ENCODE measurements at places on chromosomes 6 and 20. TPM values are rescaled to one million over a fixed set of nuclear protein-coding genes. Genes with fewer than 3 reads are reported as not detected.

DNA sequence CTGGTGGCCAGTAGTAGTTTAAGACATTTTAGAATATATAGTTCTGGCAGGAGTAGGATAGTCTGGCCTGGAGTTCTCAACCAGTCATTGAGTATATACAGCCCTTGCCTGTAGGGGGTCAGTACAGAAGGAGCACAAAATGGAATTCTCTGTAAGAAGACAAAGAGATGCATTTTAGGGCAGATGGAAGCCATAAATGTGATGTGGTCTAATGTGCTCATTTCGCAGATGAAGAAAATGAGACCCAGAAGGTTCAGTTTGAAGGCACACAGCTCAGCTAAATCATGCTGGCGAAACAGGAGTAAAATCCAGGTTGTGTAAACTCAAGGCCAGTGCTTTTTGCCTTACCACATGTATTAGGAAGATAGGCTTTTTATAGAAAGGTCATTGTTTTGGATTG is 29.6 kb downstream of the QKI start:
- no peak overlapping the region for H3K27ac ChIP-seq
- H3K36me3 ChIP-seq, result no peaks in the 10 kb centered on the region
- no peaks in the 10 kb centered on the region for H3K27me3 ChIP-seq

LHFPL5 gene
- total RNA-seq, result not detected

GRCh38 chr6:13576017-13576416 is 1.6 kb downstream of the SIRT5 start:
- peaks cover 10% of the 10 kb centered on the region for H3K4me1 ChIP-seq
- DNase-seq, result no peak
- no peak overlapping the region for H3K27ac ChIP-seq

- H3K27ac ChIP-seq, result no peak overlapping the region
- H3K4me1 ChIP-seq, result no peaks in the 10 kb centered on the region
- DNase-seq, result no peak
These were observed 62.8 kb upstream of the SCP2D1 start for GRCh38 chr20:18750735-18751134.

CLVS2 gene
- not detected for total RNA-seq

MGME1 gene
- total RNA-seq, result 31.8 TPM

DNA sequence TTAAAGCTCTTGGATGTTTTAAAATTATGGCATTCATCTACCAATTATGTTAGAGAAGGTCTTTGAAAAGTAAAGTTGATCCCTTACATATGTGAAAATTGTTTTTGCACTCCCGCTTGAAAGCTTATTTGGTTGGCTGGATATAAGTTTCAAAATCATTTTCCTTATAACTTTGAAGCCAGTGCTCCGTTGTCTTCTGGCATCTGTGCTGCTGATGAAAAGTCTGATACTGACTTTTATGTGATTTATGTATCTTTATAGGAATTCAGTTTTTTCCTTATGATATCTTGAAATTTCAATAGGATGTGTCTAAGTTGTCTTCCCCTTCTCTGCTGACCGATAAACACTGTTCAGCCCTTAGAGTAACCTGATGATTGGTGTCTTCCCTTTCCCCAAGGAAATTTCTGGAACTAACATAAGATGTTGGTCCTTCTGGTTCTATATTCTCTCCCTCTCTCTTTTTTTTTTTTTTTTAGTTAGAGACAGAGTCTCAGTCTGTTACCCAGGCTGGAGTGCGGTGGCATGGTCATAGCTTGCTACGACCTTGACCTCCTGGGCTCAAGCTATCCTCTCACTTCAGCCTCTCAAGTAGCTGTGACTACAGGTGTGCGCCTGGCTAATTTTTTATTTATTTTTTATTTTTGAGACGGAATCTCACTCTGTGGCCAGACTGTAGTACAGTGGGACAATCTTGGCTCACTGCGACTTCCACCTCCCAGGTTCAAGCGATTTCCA is 12.7 kb downstream of the PANK2 start:
- no peaks in the 10 kb centered on the region for H3K36me3 ChIP-seq
- no peak overlapping the region for H3K4me3 ChIP-seq
- H3K27ac ChIP-seq, result no peak overlapping the region
- peaks cover 44% of the 10 kb centered on the region for H3K4me1 ChIP-seq
- no peak for DNase-seq

DZANK1 gene
- 2.8 TPM for total RNA-seq

DNA sequence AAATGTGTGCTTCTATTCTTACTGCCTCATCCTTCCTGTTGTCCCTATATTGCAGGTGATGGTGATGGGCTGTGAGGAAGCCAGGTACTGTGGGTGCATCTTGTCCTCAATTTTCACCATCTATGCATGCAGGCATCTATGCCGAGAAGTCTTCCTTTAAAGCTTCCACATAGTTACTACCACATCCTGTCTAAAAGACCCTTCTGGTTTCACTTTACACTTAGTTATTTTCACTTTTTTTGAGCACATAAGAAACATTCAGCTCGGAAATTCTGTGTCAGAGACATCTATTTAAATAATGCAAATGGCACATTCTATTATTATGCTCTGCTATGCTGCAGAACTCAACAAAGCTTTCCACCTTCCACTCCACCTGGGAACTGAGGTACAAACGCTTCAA is 28.2 kb upstream of the FABP7 start:
- no peaks in the 10 kb centered on the region for H3K27me3 ChIP-seq

GRCh38 chr6:10521104-10521808 is at the start of gene GCNT2:
Gene GCNT2, plus strand, starts transcription at chr6:10521351. Its CDS starts 7,561 bp downstream, at chr6:10528912.
- H3K27me3 ChIP-seq, result no peaks in the 10 kb centered on the region
- no peaks in the 10 kb centered on the region for H3K4me1 ChIP-seq
- no peak for DNase-seq
- no peak within 1 kb of the TSS for H3K27ac ChIP-seq
- no peak within 1 kb of the TSS for H3K4me3 ChIP-seq

SNAP91 gene
- total RNA-seq, result not detected

GRCh38 chr6:128899341-128900050 is 16.6 kb downstream of the LAMA2 start:
- H3K4me3 ChIP-seq, result no peak overlapping the region
- H3K27me3 ChIP-seq, result no peaks in the 10 kb centered on the region
- H3K27ac ChIP-seq, result no peak overlapping the region
- no peaks in the 10 kb centered on the region for H3K4me1 ChIP-seq
- DNase-seq, result no peak

PACRG gene
- total RNA-seq, result not detected

DNA sequence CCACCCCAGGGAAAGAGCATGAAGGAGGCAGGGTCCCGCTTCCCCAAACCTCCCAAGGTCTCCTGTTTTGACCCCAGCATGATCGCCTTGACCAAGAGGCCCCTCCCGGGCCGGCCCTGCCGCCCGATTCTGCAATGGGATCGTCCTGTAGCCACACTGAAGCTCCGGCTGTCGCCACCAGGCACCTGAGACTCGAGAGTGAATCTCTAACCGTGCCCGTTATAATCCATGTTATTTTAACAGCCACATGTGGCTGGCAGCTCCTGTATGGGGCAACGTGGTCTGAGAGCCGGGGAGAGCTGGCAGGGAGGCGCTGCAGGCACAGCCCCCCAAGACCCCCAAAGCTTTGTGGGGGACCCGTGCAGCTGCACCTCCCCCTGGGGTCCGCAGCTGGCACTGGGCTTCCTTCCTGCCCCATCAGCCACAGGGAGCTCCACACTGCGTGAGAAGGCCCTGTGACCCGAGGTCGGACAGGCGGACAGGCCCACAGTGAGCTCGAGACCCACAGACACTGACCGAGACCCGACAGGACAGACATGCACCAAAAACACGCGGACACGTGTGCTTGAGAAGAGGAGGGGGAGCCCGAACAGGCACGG is 51.3 kb downstream of the KCNQ2 start:
- DNase-seq, result no peak
- H3K4me1 ChIP-seq, result no peaks in the 10 kb centered on the region
- no peaks in the 10 kb centered on the region for H3K27me3 ChIP-seq
- H3K27ac ChIP-seq, result no peak overlapping the region
- no peak overlapping the region for H3K4me3 ChIP-seq
- H3K36me3 ChIP-seq, result no peaks in the 10 kb centered on the region

- no peaks in the 10 kb centered on the region for H3K27me3 ChIP-seq
- no peaks in the 10 kb centered on the region for H3K4me1 ChIP-seq
- H3K36me3 ChIP-seq, result no peaks in the 10 kb centered on the region
- no peak for DNase-seq
These were observed 51.0 kb upstream of the SENP6 start for GRCh38 chr6:75550544-75551167.

JPH2 gene
- not detected for total RNA-seq

DNA sequence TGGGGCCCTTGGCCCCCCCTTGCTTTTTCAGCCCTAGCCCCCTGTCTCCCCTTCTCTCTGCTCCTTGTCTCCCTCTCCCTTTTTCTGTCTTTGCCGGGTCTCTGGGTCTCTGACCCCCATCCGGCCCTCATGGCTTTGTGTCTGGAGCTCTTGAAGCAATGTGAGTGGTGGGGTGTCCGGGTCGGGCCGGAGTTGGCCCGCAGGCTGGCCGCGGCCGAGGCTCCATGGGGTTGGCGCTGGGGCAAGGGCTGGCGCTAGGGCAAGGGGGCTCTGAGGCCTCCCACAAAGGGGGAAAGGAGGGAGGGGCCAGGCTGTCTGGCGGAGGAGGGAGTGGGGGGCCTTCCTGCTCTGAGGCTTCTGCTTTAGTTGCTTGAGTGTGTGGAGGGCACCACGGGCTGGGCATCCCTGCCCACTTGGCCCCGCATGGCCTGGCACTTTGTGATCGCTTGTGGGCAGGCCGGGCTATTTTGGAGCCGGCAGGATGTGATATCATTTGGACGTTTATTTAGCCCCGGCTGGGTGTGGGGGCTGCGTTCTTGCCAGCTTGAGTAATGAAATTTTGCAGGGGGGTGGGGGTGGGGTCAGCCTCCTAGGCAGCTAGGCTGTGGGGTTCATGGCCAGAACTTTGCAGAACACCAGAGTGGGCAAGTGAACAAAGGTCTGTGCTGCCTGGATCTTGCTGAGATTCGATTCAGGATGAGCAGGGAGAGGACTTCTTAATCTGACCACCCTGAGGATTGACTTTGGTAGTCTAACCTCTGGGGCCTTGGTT is 78.7 kb upstream of the MYL9 start:
- peak overlapping the region; percentile 79 for H3K27ac ChIP-seq
- peaks cover 66% of the 10 kb centered on the region for H3K4me1 ChIP-seq
- peak; percentile 54 for DNase-seq
- H3K27me3 ChIP-seq, result no peaks in the 10 kb centered on the region
- peak overlapping the region; percentile 87 for H3K4me3 ChIP-seq

BPI gene
- total RNA-seq, result not detected

TENT5A gene
- 0.71 TPM for total RNA-seq

GRCh38 chr6:40764726-40765125 is 177.6 kb upstream of the LRFN2 start:
- no peak overlapping the region for H3K4me3 ChIP-seq
- no peaks in the 10 kb centered on the region for H3K4me1 ChIP-seq
- H3K27ac ChIP-seq, result no peak overlapping the region
- H3K27me3 ChIP-seq, result no peaks in the 10 kb centered on the region
- DNase-seq, result no peak

SERINC3 gene
- total RNA-seq, result 61.6 TPM

GRCh38 chr20:38302786-38303185 is 1.2 kb upstream of the BPI start:
- H3K27me3 ChIP-seq, result peaks cover 13% of the 10 kb centered on the region
- H3K4me1 ChIP-seq, result no peaks in the 10 kb centered on the region
- H3K36me3 ChIP-seq, result no peaks in the 10 kb centered on the region
- DNase-seq, result no peak

DNA sequence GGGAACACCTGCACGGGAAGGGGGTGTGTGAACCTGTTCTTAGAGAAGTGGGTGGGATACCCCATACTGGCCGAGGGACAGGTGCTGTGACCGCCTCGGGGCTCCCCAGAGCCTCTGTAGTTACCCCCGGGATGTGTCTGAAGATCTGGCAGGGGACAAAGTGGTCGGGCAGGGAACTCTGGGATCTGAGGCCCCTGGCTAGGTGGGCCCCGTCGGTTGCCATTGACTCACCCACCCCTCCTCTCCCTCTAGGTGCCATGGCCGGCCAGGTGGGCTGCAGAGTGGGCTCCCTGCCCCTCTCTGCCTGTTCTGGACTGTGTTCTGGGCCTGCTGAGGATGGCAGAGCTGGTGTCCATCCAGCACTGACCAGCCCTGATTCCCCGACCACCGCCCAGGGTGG is 4.3 kb downstream of the BIRC7 start:
- no peaks in the 10 kb centered on the region for H3K4me1 ChIP-seq
- H3K36me3 ChIP-seq, result no peaks in the 10 kb centered on the region
- H3K27ac ChIP-seq, result no peak overlapping the region

RNF182 gene
- not detected for total RNA-seq

- no peak overlapping the region for H3K27ac ChIP-seq
- DNase-seq, result no peak
- H3K4me3 ChIP-seq, result no peak overlapping the region
- no peaks in the 10 kb centered on the region for H3K36me3 ChIP-seq
- H3K4me1 ChIP-seq, result no peaks in the 10 kb centered on the region
These were observed 144.0 kb upstream of the TBX18 start for GRCh38 chr6:84908304-84908904.

GRCh38 chr6:35640017-35640664 is 48.6 kb downstream of the FKBP5 start:
- peaks cover 32% of the 10 kb centered on the region for H3K4me1 ChIP-seq
- no peaks in the 10 kb centered on the region for H3K27me3 ChIP-seq
- H3K36me3 ChIP-seq, result peaks cover 8% of the 10 kb centered on the region
- no peak overlapping the region for H3K4me3 ChIP-seq

BEND3 gene
- 7.5 TPM for total RNA-seq

IPCEF1 gene
- 17.7 TPM for total RNA-seq

DNA sequence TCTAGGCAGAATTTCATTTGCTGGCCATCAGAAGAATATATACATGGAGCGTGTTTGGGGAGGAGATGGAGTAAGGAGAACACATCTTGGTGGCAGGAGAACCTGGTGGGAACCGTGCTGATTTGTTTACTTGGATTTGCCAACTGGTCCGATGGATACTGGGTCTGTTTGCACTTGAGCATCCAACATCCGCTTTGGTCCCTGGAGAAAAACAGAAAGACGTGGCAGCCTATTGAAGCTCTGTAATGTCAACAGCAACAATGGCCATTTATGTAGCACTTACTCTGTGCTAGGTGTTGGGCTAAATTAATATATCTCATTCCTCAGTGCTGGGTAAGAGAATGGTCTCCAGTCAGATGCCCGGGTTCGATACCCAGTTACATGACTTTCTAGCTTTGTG is 125.6 kb downstream of the BCAS1 start:
- H3K27ac ChIP-seq, result no peak overlapping the region
- H3K4me1 ChIP-seq, result peaks cover 28% of the 10 kb centered on the region
- H3K4me3 ChIP-seq, result no peak overlapping the region
- no peaks in the 10 kb centered on the region for H3K36me3 ChIP-seq

GRCh38 chr6:158500016-158500735 is 59.7 kb upstream of the TMEM181 start:
- no peak for DNase-seq
- no peaks in the 10 kb centered on the region for H3K4me1 ChIP-seq
- no peak overlapping the region for H3K4me3 ChIP-seq
- no peak overlapping the region for H3K27ac ChIP-seq
- no peaks in the 10 kb centered on the region for H3K27me3 ChIP-seq

DNA sequence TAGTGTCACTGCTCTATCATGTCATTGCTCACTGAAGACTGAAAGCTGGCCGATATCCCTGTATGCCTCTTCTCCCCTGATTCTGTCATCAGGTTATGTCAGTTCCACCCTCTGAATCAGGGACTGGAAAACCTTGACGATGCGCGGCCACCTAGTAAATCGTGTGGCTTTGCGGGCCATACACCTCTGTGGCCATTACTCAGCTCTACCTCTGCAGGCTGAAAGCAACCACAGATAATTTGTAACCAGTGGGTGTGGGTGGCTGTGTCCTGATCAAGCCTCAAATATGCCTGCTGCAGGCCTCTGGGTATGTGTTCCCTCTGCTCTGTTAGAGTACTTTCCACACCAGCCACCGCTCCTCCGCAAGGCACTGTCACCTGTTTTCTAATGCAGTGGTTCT is 105.2 kb downstream of the GMPR start:
- H3K36me3 ChIP-seq, result no peaks in the 10 kb centered on the region
- H3K4me3 ChIP-seq, result no peak overlapping the region
- no peak overlapping the region for H3K27ac ChIP-seq
- H3K27me3 ChIP-seq, result no peaks in the 10 kb centered on the region

Data from CD8-positive, alpha-beta memory T cell (primary cell).